DMS79 (cell line): ENCODE measurements at places on chromosomes 11 and 22.

DNA sequence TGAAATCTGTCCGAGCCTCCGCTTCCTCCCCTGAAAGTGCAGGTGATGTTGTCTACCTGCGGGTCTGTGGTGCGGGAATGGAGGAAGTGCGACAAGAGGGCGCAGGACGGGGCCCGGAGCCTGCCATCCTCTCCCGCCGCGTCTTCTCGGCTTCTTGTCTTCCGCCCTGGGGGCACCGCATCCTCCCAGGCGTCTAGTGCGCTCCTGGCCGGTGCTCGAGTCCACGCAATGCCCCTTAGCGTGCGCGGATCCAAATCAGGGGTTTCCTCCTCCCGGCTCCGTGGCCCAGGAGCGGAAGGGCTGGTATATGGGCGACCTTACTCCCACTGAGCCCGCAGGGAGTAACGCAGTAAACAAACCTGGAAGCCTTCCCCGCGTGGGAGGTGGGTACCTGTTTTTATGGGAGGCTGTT lies 405 bp downstream of the SFI1 start:
- no peak for DNase-seq

DNA sequence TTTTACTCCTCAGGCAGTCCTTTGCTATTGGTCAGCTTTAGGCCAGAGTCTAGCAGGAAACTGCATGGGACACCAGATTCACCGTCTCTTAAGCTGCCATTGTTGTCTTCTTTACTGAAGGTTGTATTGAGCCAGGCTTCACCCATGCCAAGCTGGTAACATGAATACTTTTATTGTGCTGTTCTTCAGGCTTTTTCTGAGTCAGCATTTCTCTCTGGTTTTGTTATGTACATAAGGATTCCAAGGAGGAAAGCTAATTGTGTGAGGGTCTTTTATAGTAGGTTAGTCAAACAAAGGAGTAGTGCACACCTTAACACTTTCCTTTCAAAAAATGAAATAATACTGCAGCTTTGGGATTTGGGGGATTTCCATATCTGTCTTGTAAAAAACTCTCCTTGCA lies 252.8 kb downstream of the JRKL start:
- DNase-seq, result no peak

DNA sequence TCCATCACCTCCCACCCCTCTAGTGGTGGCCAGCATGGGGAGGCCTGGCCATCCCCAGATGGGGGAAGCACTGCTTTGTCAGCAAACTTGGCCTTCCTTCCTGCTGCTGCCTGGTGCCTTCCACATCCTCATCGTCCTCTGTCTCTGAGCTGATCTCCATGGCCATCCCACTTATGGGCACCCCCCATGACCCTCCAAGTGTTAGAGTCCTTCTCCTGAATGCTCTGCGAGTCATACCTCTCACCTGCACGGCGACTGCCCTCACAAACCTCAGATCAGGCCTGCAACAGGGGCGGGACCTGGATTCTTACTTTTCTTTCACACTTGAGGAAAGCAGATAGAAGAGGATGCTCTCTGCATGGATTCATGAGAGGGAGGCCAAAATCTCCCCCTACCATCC lies 24.0 kb downstream of the POU2AF1 start:
- no peak for DNase-seq

GRCh38 chr11:110377434-110377833 lies 52.3 kb upstream of the FDX1 start:
- DNase-seq, result no peak

GRCh38 chr11:58912124-58912523 lies 27.2 kb upstream of the GLYATL1 start:
- DNase-seq, result no peak

GRCh38 chr11:17637901-17638300 lies 81.5 kb upstream of the MYOD1 start:
- no peak for DNase-seq
